Central memory CD4-positive, alpha-beta T cell (primary cell): ENCODE measurements at places on chromosomes 12 and 14.
A peak's percentile ranks its signal among the peaks of the same experiment; 100 is the strongest.

- DNase-seq: no peak
Observed at GRCh38 chr12:80937391-80938238, at the start of gene LIN7A. LIN7A (minus strand) TSS chr12:80937934; CDS start chr12:80937722, 212 bp downstream.

DNA sequence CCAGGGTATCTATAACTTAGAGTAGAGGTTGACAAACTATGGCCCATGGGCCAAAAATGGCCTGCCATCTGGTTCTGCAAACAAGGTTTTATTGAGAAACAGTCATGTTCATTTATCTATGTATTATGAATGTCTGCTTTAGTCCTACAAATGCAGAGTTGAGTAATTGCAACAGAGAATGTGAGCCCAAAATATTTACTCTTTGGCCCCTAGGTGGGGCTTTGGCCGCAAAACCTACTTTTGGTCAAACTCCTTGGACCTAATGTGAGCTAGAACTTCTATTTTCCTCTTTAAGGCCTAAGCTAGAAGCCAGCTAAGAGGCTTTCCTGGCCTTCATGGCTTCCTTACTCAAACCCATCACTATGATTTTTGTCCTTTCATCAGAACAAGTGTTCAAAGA is 379.1 kb downstream of the NELL2 start:
- no peak for DNase-seq

- DNase-seq: no peak
Observed at GRCh38 chr12:109124878-109125648, 8.7 kb downstream of the ACACB start.

DNA sequence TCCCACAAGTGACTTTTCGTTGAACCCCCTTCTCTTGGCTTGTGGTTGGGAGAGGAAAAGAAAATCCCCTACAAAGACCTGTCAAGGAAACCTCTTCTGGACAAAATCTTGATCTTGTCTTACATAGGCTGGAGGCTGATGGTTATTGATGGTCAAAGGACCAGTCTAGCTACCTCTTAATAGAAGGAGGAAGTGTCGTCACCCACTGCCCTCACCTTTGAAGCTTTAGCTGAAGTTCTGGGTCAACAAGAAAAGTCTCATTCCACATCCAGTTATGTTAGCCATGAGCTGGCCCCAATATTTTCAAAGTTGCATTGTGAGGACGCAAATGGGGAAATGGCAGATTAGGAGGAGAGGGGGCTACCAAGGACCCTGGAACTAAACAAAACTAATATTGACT is 6.2 kb upstream of the KSR2 start:
- no peak for DNase-seq

GRCh38 chr12:6540181-6540877 is 6.0 kb downstream of the GAPDH start:
- DNase-seq: peak; percentile 42
